ENCODE measurements at places on chromosomes 7 and 10.
A peak's percentile ranks its signal among the peaks of the same experiment; 100 is the strongest.

- DNase-seq: no peak
Observed at GRCh38 chr10:123327896-123328295, 173.7 kb downstream of the BUB3 start.

DNA sequence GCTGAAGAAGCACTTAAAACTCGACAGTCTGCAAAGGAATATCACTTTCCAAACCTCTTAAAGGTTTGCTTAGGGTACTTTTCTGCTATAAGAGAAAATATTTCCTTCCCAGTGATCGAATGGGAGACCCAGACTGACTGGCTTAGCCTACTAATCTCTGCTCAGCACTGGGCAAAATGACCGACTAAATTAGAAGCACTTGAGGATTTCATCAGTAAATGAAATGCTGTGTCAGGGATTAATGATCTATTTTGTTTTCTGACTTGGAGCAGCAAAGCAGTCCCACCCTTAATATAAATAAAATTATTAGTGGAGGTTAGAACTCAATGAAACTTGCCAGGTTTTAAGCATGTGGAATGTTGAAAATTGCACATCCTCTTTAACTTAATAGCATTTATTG, 411.6 kb downstream of the NEBL start:
- no peak for DNase-seq

GRCh38 chr7:98702021-98702420, 84.9 kb downstream of the NPTX2 start:
- no peak for DNase-seq

DNA sequence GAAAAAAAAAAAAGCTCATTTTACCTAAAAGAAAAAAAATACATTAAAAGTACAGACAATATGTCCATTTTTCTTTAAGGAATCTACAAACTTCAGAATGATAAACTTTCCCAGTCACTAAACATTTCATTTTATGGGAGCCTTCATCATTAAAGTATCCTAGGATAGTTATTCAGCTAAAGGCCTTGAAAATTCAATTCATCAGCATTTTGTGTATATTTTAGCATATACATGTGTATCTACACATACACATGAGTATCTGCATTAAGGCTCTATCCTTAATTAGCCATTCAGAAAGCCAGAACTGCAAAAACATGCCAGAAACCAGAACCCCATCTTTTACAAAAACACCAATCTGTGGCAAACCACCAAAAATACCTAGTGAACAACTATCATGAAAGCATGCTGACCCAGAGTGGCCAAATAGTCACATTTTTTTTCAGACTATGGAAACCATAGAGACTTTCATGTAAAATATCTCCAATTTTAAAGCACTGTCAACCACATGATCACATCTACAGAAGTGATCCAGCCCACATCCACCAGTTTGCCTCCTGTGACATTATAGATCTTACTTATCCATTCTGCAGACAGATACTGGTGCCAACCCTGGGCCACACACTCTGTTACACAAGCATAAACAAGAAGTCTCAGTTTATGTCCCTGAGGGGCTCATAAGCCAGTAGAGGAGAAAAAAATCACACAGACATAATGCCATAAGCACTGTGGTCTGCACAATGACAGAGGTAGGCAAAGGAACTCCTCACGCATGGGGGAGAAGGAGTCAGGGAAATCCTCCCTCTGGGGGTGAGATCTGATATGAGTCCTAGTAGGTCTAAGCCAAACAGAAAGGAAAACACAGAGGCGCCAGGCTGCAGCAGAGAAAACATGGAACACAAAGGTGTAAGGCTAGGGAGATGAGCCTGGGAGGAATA, 79.2 kb downstream of the SRPK2 start:
- no peak for DNase-seq

GRCh38 chr7:27141923-27142579, 1.4 kb downstream of the HOXA5 start:
- DNase-seq: no peak

DNA sequence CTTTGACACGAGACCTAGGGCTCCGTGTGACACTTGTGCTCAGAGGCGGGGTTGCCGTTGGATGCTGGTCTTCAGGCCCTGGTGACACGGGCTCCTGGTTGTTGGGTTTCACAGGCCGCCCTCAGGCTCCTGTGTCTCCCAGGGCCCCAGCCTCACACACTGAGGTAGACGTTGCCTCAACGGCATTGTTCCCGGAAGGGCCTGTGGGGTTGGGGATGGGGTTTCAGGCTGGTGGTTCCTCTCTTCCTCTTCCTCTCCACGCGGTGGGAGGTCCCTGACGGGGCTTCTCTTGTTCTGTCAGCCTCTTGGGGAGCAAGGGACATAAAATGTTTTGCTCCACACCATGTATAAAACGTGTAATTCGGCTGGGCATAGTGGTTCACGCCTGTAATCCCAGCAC, 125.1 kb downstream of the TRRAP start:
- no peak for DNase-seq

DNA sequence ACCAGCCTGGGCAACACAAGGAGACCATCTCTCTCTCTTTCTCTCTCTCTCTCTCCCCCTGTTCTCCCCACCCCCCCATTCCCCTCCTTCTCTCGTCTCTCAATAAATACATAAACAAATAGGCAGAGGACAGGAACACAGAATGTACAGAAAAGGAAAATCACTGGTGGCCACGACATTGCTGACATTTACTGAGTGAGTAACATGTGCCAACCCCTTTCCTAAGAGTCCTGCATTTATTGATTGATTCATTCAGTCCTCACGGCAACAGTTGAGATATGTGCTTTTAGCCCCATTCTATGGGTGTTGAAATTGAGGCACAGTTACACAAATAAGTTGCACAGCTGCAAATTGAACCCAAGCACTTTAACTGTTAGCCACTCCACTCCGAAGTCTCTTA, 114.3 kb upstream of the SAMD8 start:
- no peak for DNase-seq

- DNase-seq: no peak
Observed at GRCh38 chr10:33817605-33818004, 483.1 kb upstream of the NRP1 start.

DNA sequence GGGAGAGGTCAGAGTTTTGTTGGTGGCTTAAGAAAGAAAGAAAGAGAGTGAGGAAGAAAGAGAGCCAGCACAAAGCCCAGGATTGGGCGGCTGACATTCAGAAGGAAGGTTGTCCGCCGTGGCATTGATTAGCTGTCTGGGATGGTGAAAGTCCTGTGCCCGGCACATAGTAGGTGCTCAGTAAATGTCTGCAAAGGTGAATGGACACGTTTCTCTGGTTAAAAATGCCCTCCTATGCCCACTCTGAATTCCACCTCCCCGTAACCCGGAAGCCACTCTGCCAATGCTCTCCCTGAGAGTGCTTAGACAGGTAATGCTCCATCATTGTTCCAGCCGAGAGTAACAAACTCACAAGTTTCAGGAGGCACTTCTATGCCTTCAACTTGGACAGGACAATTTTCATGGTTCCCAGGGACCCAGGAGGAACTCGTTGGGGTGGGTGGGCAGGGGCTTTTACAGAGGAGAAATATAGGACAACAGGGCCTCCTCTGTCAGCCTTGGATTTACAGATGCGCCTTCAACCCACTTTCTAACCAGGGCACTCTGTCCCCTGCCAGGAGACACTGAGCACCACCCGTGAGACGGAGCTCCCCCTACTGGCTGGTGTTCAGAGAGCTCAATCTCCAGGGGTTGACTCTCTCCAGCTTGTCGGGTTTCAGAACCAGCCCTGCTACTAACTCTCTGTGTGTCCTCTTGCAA, 411.5 kb upstream of the ZMIZ1 start:
- DNase-seq: peak; percentile 22

GRCh38 chr10:116510565-116510964, 35.2 kb upstream of the PNLIP start:
- DNase-seq: no peak

GRCh38 chr10:12228851-12229250, 32.9 kb downstream of the CDC123 start:
- DNase-seq: no peak

- DNase-seq: no peak
Observed at GRCh38 chr7:90771281-90771680, 175.2 kb downstream of the CDK14 start.

- no peak for DNase-seq
Observed at GRCh38 chr10:11116361-11116760, 98.7 kb downstream of the CELF2 start.

- DNase-seq: no peak
Observed at GRCh38 chr7:157977306-157977705, 610.3 kb downstream of the PTPRN2 start.

DNA sequence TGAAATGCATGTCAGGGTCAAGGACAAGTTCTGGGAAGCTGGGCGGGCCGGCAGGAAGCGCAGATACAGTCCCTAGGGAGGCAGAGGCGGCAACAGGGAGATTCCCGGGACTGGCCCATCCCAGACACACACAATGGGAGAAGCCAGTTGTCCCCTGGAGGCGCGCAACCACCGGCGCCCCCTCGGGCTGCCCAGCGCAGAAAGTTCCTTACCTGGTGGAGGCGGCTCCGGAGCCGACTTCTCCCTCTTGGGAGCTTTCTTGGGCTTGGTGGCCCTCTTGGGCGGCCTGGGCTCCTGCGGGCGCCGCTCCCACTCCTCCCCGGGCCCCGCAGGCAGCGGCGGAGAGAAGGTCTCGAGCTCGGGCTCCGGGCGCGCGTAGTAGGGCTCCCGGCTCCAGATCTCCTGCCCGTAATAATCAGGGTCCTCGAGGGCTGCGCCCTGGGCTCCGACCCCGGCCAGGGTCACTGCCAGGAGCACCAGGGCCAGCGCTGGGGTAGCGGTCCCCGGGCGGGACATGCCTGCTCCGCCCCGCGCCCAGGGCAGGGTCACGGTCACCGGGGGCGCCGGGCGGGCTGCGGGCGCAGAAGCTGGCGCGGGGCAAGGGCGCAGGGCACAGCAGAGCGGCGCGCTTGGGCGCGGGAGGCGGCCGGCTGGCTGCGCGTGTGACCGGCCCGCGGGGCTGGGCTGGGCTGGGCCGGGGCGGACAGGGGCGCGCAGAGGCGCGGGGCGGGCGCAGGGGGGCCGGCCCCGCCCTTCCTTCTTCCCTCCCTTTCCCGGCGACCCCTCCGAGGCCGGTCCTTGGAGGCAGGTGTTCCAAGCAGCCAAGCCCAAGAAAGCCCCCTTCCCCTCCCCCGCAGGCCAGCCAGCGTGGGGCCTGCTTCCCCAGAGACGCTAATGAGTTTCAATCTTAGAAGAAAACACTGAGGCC, at the start of gene CPXM2:
TSS of gene CPXM2 (minus strand) at position 664 of the 928 bp plus-strand sequence. CDS start at position 516, 148 bp downstream.
- DNase-seq: no peak

- no peak for DNase-seq
Observed at GRCh38 chr10:132453470-132453861, 56.5 kb downstream of the PWWP2B start.

DNA sequence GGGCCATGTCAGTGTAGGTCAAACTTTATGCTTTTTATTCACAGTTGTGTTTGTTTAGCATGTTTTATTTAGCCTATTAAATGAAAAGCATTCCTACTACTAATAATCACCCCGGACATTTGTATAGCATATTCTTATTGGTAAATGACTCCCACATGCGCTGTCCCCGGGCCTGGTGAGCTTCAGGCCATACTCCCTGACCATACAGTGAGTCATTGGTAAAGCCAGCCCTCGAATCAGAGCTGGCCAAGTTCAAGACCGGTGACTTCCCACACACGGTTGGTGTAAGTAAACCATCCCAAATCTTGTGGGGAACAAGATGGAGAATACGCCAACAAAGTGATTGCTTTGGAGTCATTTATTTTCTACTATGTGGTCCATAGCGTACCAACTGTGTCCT, 238.7 kb upstream of the TCF7L2 start:
- no peak for DNase-seq

GRCh38 chr7:74625446-74625845, 32.1 kb upstream of the GTF2I start:
- peak; percentile 57 for DNase-seq

GRCh38 chr10:76281659-76282058, 850.2 kb downstream of the LRMDA start:
- no peak for DNase-seq

- DNase-seq: no peak
Observed at GRCh38 chr7:26618449-26618848, 245.9 kb downstream of the SKAP2 start.

DNA sequence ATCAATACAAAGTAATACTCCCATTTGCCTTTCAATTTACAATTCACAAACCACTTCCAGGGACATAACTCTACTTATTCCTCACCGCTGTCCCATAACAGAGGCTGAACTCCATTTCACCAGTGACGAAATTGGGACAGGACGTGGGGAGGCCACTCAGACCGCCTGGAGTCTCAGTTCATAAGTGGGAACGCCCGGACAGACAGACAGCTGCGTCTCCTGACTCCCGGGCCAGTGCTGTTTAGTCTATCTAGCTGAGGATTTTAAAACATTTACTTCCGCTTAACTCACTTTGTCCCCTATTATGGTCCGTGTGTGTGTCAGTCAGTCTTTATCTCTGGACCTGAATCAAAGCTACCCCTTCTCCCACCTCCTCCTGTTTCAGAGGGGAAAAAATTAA, 67.4 kb upstream of the ZNF438 start:
- DNase-seq: no peak

- peak; percentile 69 for DNase-seq
Observed at GRCh38 chr10:80202934-80203834, 2.2 kb downstream of the ANXA11 start.

DNA sequence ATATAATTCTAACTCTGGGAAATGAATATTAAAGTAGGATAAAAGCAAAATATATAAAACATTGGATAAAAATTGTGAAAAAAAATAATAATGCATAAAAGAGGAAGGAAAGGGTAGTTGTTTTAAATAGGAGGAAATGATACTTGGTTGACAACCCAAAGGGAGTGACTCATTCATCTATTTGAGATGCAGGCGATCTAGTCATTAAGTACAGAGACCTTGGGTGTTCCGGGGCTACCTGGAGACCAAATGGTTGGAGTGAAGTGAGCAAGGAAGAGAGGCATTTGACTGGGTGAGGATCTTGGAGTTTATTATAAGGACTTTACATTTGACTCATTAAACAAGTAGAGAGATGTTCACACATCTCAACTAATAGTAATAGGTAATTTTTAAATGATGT, 111.0 kb downstream of the LRRTM3 start:
- DNase-seq: no peak

- no peak for DNase-seq
Observed at GRCh38 chr10:92747600-92747999, 57.8 kb downstream of the HHEX start.

DNA sequence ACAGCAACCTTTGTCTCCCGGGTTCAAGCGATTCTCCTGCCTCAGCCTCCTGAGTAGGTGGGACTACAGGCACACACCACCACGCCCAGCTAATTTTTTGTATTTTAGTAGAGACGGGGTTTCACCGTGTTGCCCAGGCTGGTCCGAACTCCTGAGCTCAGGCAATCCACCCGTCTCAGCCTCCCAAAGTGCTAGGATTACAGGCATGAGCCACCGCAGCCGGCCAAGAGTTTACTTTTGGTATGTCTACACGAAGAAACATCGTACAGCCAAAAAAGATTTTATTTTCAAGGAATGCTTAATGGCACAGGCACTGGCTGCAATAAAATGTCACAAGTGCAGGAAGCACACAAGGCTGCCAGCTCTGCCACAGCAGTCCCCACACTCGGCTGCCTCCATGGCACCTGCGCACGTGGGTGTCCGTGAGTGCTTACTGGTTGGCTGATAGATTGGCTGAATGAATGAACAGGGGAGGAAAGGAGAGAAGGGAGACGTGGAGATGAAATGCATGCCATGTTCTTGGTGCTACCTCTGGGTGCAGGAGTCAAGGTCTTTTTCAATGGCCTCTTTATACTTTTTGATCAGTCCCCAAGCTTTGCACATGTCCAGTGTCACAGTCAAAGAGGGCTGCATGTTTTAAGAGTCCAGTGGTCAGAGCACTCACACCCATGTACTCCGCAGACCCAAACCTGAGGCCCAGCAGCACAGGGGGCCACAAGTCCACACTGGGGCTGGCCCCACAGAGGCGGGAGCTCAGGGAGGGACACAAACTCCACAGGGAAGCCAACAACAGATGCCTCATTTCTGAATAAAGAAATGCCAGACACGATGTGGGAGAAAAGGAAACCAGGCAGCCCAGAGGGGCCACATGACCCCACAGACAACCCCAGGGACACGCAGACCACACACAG, 198.2 kb downstream of the MAD1L1 start:
- DNase-seq: no peak

Measured in fibroblast of the conjunctiva (primary cell).